Right ventricle myocardium superior (tissue), 1 donor: ENCODE measurements at places on chromosomes 7 and 10.

DNA sequence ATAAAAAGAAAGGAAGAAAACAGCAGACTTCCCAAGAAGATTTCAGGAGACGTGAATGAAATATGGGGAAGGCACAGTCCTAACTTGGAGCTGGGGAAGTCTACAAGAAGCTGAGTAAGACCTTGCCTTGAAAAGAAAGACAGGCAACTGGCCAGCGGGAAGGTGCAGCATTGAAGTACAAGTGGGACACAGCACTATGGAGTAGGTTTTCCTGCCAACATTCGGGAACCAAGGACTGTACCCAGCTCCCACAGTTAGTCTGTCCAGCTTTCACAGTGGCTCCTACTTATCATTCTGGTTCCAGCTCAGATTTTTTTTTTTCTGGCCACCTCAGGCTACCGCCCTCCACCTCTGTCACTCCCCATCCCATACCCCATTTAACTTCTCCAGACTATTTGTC is 10.0 kb downstream of the HPS1 start:
- no peak for DNase-seq

DNA sequence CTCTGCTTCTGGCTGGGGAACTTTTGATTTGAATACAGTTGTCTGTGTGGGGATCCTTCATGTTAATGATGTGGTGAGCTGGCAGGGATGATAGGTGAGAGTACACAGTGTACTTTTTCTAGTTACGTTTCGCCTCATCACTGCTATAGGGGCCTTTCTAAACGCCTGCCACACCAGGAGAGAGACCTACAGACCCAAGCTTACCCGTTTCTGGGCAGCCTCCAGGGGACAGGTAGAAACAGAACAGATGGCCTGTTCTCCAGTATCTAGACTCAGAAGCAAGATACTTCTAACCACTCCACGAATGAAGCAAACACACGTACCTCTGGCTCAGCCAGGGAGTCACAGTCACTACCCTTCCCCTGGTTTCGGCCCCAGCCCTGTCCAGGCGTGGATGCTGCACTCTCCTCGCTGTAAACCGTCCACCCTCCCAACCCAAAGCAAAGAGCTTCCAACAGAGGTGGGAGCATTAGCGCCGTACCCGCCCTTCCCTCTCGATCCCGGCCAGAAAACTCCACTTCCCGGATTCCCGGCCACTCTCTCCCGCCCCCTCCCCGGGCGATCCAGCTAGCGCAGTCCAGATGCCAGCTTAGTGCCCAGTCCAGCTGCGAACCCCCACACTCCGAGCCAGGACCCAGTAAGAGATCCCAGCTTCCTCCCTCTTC is 1.2 kb downstream of the CCDC6 start:
- DNase-seq = peak; percentile 55

- DNase-seq = no peak
Observed at GRCh38 chr7:134908289-134908688, 78.0 kb upstream of the AGBL3 start.

DNA sequence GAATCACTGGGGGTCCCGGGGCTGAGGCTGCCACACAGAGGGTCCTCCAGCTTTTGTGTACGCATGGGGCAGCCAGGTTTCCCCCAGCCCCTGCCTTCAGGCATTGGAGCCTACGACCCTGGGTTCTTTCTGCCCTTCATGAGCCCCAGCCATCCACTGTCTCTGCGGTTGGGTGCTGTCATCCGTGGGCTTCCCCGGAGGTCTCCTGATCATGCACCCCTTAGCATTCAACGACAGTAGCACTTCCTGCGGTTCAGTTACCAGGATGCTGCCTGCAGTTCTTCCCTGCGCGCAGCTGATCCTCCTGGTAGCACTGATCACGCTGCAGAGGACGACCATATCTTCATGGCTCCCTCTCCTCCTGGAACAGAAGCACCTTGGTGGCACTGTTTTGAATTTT is 676.3 kb downstream of the SDK1 start:
- DNase-seq = no peak

DNA sequence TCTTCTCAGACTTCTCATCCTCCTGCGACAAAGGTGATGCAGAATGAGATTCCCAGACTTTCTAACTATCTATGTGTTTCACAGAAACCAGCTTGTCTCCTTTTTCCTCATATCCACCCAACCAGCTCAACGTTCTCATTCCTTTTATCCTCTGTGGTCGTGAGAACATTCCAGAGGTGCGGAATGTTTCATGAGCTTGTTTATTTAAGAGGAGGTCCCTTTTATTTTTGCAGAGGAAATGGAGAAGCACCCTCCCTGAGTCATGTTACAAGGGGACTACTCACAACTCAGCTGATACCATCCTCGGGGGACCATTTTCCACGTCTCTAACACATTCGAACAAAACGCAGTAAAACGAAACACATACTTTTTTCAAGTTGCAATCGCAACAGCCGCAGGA is 93.2 kb downstream of the ZRANB1 start:
- no peak for DNase-seq

DNA sequence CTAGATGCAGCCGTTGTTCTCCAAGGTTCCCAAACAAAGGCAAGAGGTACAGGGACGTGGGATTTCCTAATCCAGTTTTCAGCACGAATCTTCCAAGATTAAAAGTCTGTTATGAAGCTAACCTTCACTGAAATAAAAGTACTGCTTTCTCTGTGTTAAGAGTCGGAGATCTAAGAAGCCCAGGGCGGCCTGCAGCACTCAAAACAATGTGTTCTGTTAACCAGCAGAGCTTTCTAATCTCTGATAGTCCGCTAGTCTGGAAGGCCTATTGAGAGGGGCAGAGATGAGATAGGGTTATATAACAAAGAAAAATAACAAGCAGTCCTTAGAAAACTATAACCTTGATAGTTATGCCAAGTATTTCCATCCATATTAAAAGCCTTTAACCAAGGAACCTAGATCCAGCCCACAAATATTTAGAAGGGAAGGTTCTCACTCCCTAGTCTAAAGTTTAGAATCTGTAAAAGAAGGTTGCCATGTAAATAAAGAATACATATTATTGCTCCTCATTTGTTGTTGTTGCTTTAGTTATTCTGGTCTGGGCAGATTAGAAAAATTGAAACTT is 106.3 kb upstream of the SVIL start:
- no peak for DNase-seq

GRCh38 chr10:124949543-124949942 is 7.6 kb downstream of the ZRANB1 start:
- DNase-seq = no peak

GRCh38 chr10:8037941-8038894 is 16.3 kb upstream of the GATA3 start:
- no peak for DNase-seq

- no peak for DNase-seq
Observed at GRCh38 chr7:106542550-106543220, 118.3 kb downstream of the CCDC71L start.

- DNase-seq = peak; percentile 38
Observed at GRCh38 chr7:151725844-151726651, 150.9 kb downstream of the PRKAG2 start.

- no peak for DNase-seq
Observed at GRCh38 chr7:154776350-154776749, 226.6 kb downstream of the PAXIP1 start.

DNA sequence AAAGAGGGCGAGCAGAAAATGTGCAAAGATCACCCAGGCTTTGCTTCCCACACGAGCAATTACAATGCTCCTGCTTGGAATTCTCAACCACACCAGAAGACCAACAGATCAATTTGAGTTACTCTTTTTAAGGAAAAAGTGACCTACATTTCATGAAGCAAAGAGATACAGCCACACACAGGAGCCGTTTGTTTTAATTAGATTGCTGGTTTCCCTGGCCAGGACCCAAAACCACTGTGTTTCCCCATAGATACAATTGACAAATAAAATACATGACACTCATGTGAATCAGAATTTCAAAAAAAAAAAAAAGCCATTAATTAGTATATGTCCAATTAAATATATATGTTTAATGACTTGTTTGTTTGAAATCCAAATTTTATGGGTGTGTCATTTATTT is 458.3 kb downstream of the PLXDC2 start:
- no peak for DNase-seq

DNA sequence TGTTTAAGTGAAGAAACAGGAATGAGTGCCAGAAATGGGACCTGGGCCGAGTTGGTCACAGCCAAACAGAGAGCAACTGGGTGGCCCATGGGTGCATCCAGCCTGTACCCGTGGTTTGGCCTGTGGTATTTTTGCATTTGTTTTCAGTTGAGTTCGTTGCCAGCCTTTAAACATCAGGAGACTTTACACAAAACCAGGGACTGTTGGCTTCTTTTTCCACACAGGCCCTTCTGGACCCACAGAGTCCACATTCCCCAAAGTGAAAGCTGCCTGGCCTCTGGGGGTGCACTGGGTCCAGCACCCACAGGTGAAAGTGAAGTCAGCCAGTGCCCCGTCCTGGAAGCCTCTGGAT is 54.1 kb upstream of the TNS3 start:
- DNase-seq = no peak

DNA sequence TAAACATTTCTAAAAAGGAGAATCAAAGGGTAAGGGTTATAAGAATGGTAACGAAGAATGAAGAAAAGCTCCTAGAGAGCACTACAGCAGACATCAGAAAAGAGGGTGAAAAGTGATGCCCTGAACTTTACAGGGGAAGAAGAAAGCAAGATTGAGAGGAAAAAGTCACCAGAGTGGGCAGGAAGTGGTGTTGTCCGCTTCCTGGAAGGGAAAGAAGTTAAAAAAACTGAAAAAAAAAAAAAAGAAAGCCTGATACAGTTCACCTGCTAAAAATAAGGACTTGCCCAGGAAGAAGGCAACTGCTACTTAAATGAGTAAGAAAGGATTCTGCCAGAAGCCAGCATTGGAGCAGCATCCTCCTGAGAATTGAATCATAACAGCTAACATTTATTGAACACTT is 330.1 kb upstream of the PHF14 start:
- no peak for DNase-seq

DNA sequence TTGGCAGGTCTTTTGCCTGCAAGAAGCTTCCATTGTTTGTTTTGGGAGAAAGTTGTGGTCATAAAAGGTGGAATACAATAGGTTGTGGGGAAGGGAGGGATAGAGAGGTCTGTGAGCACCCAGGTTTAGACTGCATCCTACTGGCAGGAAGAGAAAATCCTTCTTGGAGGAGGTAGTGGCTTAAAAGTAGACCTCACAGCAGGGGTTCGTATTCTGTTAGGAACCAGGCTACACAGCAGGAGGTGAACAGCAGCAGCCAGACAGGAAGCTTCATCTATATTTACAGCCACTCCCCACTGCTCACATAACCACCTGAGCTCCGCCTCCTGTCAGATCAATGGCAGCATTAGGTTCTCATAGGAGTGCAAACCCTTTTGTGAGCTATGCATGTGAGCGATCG is 245.3 kb downstream of the NSUN6 start:
- DNase-seq = no peak

DNA sequence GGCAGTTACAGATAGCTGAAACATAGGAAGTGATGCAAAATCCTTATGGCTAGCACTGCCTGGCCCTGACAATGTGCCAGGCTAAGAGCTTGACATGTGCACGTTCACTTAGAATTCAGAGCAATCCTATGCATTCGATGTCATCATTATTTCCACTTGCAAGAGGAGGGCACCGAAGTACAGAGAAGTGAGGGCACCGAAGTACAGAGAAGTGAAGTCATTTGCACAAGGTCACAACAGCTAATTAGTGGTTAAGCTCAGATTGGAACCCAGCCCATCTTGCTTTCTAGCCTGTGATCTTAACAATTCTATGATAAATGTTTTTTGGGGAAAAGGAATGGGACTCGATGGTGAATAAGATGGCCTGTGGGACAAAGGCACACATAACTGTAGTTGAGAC is 73.4 kb downstream of the ARHGAP22 start:
- DNase-seq = no peak

- no peak for DNase-seq
Observed at GRCh38 chr7:30796105-30796869, 25.1 kb downstream of the MINDY4 start.

- DNase-seq = no peak
Observed at GRCh38 chr7:35623381-35623780, 71.6 kb downstream of the HERPUD2 start.

GRCh38 chr7:134704827-134705226 is 58.2 kb downstream of the BPGM start:
- no peak for DNase-seq

GRCh38 chr7:105712877-105713276 is 131.6 kb upstream of the EFCAB10 start:
- no peak for DNase-seq

- DNase-seq = no peak
Observed at GRCh38 chr10:70771311-70772194, 13.6 kb downstream of the TBATA start.

DNA sequence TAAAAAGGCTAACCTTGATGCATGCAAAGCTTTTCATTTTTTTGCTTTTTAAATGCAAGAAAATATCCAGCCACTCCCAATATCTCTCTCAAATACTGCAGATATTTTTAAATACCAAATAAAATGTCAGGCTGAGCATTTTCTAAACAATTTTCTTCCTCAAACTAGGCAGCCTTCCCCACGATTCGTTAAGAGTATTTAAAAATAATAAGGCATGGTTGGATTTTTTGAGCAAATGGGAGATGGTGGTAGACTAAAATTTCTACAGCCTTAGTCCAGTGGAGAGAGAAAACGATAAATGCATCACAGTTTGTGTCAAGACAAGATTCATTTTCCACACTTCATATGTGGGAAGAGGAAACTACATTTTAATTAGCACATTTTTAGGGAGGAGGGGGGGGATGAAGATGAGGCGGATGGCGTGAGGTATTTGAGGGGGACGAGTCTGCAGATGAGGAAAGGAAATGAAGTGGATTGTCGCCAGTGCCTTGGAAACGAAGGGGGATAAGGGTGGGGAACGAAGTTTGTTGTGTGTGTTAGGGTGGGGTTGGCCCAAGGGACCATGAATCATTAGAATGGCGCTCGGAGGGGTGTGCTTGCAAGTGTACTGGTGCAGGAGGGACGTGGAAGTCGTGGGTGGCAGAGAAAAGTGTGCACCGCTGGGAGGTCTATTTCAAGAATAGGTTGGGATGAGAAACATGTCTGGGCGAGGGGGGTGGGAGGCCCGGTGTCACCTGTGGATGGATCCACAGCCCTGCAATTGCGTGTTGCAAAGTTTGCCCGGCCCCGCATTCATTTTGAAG is 1.2 kb upstream of the ADD3 start:
- peak; percentile 75 for DNase-seq

DNA sequence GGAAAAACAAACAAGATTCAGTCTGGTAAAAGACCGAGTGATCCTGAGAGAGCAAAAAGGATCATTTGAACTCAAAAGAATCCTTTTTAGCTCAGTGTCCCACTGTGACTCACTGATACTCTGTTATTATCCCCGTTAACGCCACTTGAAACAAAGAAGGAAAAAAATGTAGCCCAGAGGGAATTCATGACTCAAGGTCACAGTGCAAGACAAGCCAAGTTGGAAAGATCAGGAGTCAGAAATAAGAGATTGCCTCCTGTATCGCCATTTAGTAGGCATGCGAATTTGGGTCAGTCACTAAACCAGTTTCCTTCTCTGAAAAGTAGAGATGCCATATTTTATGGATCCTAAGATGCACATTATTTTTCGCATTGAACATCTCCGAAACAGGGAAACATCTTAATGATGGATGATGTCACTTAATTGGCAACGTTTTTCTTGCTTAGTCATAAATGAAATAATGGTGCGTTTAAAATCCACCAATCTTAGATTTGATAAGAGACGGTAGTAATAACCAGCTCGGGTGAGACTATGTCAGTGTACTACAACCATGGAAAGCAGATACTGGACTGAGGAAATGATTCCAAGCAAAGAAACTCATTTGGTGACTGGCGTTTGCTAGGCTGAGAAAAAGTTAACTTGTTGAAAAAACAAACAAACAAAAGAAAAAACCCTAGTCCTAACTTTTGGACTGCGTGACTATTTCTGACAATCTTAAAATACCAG is 502.0 kb upstream of the CELF2 start:
- no peak for DNase-seq
